ENCODE measurements at places on chromosomes 2 and 18.

- DNase-seq = no peak
Measured at GRCh38 chr18:60134806-60135205, 235.0 kb downstream of the PMAIP1 start.

DNA sequence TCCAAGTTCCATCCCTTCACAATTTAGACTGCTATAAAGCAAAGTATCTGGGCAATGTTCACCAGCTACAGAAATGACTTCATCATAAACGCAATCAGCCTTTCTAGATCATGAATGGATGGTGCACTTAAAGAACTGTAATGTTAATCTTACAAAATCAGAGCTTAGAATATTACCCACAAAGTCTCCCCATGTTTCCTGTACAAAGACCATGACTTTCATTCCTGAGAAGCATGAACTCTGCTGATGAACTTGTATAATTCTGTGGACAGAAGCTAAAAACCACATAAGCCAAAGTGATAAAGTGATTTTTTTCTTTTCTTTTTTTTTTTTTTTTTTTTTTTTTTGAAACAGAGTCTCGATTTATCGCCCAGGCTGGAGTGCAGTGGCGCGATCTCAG is 53.3 kb downstream of the C1D start:
- DNase-seq = no peak

DNA sequence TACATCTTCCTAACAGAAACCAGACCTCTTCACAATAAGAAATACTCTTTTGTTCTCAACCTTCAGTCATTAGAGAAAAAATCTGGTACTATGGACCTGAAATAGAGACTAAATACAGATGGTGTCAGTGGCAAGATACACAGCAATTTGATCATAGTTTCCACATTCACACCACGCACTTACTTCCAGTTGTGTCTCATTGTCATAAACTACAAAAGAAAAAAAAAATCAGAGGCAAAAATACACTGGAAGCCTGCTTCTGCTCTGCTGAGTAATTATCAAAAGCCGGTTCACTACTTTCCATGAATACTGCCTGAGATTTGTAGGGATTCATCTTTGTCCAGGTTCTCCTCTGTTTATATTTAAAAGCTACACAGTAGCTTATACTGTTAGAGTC is 182.6 kb downstream of the PID1 start:
- no peak for DNase-seq

- no peak for DNase-seq
Measured at GRCh38 chr2:52884761-52885352, 882.7 kb upstream of the CHAC2 start.

DNA sequence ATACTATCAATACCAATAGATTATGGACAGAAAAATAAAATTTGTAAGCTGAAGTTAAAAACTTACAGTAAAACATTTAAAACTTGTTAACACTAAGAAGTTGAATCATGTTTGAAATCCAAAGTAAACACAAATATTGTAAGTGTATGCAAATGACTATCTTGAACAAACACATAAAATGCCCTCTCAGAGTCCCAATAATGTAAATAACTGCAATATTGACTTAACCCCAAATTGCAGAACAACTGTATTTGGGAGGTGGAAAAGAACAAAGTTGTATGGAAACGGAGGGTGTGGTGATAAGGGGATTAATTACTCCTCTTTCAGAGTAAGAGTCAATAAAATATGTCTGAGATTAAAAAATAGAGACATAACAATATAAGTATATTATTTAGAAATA is 140.0 kb upstream of the NOL4 start:
- no peak for DNase-seq

GRCh38 chr2:158103411-158104012 is 1.8 kb downstream of the UPP2 start:
- no peak for DNase-seq

GRCh38 chr2:145569108-145569507 is 1049.2 kb upstream of the ZEB2 start:
- DNase-seq = no peak

DNA sequence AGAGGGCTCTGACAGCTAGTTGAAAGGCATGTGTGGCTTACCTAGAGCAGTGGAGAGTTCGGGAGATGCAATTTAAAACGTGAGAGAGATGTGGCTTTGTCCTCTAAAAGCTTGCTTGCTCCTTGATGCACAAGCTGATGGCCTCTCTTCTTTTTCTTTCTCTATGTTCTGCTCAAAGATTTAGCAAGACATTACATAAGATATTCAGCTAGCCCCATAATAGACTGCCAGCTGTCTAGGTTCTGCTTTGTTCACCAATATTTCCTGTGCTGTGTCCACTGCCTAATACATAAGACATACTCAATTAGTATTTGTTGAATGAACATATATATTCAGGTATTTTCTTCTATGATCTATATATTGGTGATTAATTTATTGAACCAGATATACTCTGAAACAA is 31.1 kb downstream of the SPATS2L start:
- no peak for DNase-seq

- no peak for DNase-seq
Measured at GRCh38 chr2:223725494-223725893, 111.9 kb downstream of the AP1S3 start.

DNA sequence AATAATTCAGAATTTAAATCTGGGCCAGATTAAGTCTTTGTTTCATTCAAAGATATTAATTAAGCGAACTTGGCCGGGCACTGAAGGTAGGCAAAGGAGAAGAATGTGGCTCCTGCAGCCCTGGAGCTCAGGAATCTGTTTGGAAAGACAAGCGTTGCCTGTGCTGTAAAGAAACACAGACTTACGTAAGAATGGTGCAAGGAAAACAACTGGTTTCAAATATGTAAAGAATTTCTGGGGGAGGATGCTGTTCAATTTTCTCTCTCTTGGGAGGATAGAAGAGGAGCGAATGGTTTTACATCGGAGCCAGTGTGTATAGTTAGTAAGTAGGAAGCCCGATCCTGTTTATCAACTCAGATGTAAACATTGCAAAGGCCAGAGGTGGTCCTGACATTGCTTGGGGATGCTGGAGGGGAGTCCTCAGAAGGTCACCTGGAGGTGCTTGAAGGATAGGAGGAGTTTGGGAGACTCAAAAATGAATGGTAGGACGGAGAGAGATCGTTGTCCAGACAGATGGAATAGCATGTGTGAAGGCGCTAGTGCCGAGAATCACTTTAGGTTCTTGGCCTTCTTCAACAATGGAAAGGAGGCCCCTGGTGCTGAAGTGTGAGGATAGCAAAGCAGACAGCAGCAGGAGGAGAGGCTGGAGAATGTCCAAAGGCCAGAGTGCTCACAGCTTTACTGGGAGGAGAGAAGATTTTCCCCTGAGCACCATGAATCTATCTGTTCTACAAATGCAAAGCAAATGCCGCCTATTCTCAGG is 456.1 kb downstream of the LPIN1 start:
- DNase-seq = no peak

DNA sequence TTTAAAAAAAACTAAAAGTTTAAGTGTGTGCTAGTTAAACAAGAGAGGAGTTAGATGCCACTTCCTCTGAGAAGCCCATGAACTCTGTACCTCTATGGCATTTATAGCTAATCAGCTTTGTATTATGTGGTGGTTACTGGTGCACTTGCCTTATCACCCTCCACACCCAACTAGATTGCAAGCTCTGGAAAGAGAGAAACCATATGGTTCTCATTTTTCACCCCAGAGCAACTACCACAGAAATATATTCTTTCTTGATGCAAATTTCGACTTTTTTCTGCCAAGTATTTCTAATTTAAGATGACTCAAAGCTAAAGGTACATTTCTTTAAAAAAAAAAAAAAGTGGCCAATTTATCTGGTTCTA is 24.2 kb downstream of the RAPH1 start:
- DNase-seq = no peak

DNA sequence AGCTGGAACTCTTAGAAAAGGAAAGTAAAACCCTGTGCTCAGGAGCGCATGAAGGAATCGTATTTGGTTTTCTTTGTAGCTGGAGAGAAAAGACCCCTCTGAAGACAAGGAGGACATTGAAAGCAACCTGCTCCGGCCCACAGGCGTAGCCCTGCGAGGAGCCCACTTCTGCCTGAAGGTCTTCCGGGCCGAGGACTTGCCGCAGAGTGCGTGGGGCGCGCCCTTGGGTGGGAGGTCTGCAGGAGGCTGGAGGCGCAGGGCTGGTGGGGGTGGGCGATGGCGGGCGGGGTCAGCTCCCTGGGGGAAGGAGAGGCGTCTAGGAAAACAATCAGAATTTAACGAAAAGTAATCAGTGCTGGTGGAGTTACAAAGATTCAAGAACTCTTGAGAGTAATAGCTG is 72.8 kb downstream of the DYSF start:
- DNase-seq = no peak

DNA sequence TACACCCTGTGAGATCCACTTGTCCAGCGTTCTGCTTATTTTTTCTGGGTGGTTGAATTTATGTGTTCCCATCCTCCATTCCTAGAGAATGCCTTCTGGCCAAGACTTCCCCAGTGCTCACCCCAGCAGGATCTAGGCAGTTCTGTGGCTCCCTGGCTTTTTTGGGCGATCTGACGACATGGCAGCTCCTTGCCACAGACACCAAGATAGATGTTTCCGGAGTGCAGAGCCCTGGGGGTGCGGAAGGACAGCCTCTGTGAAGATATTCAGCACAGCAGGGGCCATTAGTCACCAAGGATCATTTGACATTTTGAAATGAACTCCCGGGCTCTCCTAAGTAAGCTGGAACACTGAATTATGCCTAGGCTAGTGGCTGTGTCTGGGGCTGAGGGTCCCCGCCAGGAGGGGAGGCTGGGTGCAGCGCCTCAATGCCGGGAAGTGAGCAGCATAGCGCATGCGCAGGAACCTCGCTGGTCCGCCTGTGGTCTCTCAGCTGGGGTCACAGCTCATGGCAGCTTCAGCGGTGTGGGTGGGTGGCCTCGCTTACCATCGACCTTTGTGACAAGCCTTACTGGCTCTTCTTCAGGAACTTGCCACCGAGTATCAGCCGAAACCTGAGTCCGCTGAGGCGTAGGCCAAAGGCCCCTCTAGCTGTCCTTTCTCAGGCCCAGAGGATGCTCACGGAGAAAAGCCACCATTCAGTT is 60.3 kb downstream of the MEX3C start:
- DNase-seq = no peak

DNA sequence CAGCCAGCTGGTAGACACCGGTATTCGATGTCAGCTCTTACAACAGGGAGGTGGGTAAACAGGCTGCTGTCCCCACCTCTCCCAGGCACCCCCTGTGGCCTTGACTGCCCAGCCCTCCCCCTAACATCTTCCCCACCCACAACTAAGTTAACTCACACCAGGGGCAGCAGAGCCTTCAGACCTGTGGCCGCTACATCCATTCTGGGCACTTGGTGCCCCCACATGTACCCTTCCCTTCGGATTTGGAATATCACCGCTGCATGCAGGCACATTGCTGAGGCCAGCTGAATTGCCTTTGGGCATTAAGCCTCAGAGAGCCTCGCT is 130.3 kb downstream of the MYCN start:
- no peak for DNase-seq

DNA sequence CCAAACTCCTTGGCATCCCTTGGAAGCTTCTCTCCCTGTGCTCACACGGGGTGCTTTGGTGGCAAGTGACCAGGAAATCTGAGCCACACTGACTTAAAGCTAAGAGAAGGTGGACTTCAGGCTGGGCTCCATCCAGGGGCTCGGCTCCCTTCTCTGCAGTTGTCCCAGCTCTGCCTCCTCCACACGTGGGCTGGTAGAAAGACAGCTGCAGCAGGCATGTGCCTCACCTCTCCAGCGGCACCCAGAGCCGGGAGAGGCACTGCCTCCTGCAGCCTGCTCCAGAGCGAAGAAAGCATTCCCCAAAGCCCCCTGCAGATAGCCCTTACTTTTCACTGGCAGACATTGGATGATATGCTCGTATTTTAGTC is 11.3 kb downstream of the KCNF1 start:
- DNase-seq = no peak

DNA sequence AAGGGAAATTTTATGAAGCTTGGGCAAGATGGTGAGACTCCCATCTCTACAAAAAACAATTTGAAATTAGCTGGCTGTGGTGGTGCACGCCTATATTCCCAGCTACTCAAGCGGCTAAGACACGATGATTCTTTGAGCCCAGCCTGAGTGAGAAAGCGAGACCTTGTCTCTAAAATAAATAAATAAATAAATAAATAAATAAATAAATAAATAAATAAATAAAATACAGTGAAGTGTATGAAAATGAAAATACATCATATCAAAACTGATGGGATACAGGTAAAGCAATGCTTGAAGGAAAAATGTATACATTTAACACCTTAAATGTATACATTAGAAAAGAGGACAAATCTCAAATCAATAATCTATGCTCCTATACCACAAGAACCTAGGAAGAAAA is 15.7 kb downstream of the EXOC6B start:
- DNase-seq = no peak

- no peak for DNase-seq
Measured at GRCh38 chr2:58042486-58042970, 4.1 kb upstream of the VRK2 start.

DNA sequence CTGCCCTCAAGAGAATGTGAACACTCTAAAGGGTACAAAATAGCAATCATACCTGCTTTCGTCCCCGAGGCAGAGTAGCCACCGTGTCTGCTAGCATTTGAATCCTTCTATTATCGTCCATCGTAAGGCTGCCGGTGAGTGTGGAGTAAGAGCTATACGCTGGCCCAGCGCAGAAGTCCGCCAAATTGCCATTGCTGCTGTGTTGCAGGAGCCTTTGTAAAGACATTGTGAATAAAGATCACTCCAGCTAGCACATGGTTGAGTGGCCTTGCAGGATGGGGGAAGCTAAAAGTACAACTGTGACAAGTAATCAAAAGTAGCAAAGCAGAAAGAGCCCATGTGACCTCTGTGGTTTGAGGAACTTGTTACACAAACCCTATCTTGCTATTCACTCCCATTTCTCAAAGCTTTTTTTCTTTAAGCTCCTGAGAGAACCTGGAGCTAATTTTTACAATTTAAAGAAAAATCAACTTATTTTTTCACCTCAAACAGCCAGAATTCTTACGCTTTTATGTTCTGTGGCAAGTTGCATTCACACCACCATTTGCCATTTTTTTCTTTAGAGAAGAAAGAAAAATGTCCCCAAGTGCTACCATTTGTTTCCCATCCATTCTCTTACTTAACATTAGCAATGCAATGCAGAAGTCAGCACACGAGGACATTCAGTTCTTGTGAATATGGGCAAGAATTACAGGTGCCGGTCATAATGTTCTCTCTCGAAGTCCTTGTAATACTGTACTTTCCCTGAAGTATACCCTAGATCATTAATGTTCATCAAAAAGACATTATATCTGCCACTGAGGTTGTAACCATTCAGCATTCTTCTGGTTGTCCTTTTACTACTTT is at the start of gene CYTIP:
Gene CYTIP, minus strand, starts transcription at position 295 of the 846 bp plus-strand sequence. Its CDS starts 69 bp downstream, at position 226.
- peak; percentile 54 for DNase-seq

GRCh38 chr2:180334514-180334913 is 327.4 kb upstream of the CWC22 start:
- no peak for DNase-seq

GRCh38 chr2:230356084-230356483 is 29.1 kb downstream of the SP140L start:
- DNase-seq = no peak

GRCh38 chr18:8777846-8778245 is 72.5 kb downstream of the MTCL1 start:
- DNase-seq = no peak

- no peak for DNase-seq
Measured at GRCh38 chr2:43075811-43076585, 150.4 kb downstream of the ZFP36L2 start.
